ENCODE measurements at places on chromosomes 13 and 19.

DNA sequence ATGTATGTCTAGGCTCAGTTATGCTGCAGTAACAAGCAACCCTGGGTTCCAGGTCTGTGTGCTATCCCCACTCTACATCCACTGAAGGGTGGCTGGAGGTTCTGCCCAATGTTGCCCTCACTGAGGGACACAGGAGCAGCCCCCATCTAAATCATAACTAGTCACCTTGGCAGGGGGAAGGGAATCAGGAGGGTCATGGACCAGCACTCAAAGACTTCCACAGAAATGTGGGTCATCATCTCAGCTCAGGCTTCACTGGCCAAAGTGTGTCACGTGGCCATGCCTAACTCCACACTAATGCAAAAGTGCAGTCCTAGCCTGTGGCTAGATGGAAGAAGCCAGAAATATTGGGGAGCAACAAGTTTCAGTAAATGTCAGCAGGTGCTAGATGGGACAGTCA, 137.3 kb upstream of the ZNF507 start:
- no peak for DNase-seq

GRCh38 chr13:38686577-38687245, at the start of gene FREM2:
TSS of gene FREM2 (plus strand) at chr13:38687077. CDS start at chr13:38687345, 268 bp downstream.
- peak; percentile 90 for DNase-seq

DNA sequence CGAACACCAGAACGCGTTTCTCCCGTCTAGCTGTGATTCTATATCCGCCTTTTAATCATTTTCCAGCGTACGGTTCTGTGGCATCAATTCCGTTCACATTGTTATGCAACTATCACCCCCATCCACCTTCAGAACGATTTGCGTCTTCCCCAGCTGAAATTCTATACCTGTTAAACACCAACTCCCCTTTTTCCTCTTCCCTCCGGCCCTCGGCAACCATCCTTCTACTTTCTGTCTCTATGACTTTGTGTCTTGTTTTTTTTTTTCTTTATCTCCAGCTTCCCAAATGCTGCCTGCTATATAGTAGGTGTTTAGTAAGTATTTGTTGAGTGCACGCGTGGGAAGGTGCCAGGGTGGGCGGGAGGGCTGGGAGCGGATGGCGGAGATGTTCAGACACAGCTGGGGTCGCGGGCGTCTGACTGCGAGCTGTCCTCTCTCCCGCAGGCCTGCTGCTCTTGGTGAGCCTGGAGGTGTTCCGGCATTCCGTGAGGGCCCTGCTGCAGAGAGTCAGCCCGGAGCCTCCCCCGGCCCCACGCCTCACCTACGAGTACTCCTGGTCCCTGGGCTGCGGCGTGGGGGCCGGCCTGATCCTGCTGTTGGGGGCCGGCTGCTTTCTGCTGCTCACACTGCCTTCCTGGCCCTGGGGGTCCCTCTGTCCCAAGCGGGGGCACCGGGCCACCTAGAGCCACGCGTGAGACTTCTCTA, 20.2 kb downstream of the CACNG6 start:
- DNase-seq: no peak

GRCh38 chr19:16216744-16217670, 19.3 kb downstream of the AP1M1 start:
- no peak for DNase-seq

- no peak for DNase-seq
Observed at GRCh38 chr19:58372311-58373133, 8.3 kb downstream of the ZNF837 start.

- DNase-seq: no peak
Observed at GRCh38 chr19:29323440-29324290, 110.7 kb upstream of the UQCRFS1 start.

- DNase-seq: no peak
Observed at GRCh38 chr13:29802621-29803020, 47.8 kb downstream of the UBL3 start.

GRCh38 chr13:21800837-21801616, 130.2 kb downstream of the FGF9 start:
- DNase-seq: no peak

Measured in SJCRH30 (cell line).